ENCODE measurements at places on chromosomes 5 and 9.

- peak; percentile 47 for DNase-seq
Observed at GRCh38 chr9:128689820-128690683, 1.0 kb downstream of the SET start.

DNA sequence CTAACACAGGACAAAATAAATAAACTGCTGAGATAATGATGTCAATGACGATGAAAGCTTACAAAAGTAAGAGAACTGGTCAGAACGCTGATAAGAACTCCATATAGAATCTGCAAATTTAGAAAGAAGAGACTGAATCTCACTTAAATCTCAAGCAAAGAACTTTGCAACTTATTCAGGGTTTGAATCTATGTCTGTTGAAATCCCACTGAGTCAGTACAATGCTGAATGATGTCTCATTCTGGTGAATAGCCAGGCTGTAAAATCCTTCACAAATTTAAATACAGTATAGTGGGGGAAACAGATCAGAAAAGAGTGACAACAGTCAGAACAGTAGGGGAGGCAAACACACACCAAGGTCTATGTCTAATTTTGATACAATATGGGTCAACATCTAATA, 38.9 kb upstream of the NR3C1 start:
- DNase-seq: no peak

GRCh38 chr5:1281038-1281882, 13.6 kb downstream of the TERT start:
- DNase-seq: no peak

GRCh38 chr5:156513123-156513815, 186.3 kb downstream of the SGCD start:
- no peak for DNase-seq

DNA sequence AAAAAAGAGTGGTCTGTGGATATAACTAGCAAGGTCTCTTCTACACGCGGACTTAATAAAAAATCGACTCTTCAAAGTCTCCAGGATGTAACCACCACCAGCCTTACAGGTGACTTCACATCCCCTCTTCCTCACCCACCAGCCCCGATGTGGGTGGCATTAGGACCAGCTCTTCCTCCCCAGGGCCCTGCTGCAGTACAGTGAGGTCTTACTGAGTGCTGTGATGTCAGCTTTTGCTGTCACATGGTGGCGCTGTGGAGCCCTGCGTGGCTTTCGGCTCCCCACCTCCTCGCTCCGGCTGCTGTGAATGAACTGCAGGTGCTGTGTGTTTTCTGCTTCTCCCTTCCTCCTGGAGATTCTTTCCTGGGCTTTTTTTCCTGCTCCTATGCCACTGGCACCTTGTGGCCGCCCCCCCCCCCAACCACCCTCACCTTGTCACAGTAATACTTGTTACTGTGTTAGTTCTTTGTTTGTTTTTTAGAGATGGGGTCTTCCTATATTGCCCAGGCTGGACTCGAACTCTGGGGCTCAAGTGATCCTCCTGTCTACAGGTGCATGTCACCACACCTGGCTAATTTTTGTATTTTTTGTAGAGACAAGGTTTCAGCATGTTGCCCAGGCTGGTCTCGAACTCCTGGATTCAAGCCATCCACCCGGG, 15.8 kb upstream of the RAPGEF1 start:
- DNase-seq: peak; percentile 78

GRCh38 chr5:139812836-139813805, 17.5 kb downstream of the PSD2 start:
- DNase-seq: no peak

GRCh38 chr5:56632199-56632598, 183.2 kb upstream of the MAP3K1 start:
- DNase-seq: no peak

DNA sequence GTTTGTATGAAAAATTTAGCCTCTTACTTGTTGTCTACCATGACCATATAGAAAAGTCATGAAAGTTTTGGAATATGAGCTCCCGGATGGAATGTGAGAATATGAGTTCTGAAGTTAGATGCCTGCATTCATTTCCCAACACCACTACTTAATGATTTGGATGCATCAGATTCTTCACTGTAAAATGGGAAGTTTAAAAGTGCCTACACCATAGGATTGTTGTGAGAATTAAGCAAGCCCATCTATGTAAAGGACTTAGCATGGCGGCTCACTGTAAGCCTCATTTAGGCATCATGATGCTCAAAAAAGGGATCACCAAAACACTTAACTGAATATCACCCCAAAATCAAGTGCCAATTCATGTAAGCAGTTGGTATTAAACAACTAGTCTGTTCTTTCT, 177.3 kb downstream of the RAB3C start:
- DNase-seq: no peak

- DNase-seq: no peak
Observed at GRCh38 chr9:83432104-83432627, 106.0 kb downstream of the FRMD3 start.

GRCh38 chr5:148230240-148230639, 8.1 kb upstream of the MARCOL start:
- no peak for DNase-seq

- DNase-seq: no peak
Observed at GRCh38 chr5:126115059-126115629, 308.1 kb upstream of the GRAMD2B start.

GRCh38 chr9:6942406-6942805, 184.6 kb downstream of the KDM4C start:
- DNase-seq: no peak

- DNase-seq: no peak
Observed at GRCh38 chr5:127290946-127291693, 524 bp downstream of the MEGF10 start.

- no peak for DNase-seq
Observed at GRCh38 chr5:68872088-68872839, 221.6 kb upstream of the SLC30A5 start.

GRCh38 chr9:100626949-100627348, 49.1 kb downstream of the CAVIN4 start:
- DNase-seq: no peak

- no peak for DNase-seq
Observed at GRCh38 chr9:36812556-36812955, 221.5 kb downstream of the PAX5 start.

- no peak for DNase-seq
Observed at GRCh38 chr5:13331585-13331984, 612.9 kb downstream of the DNAH5 start.

GRCh38 chr5:173781432-173781815, 106.7 kb upstream of the CPEB4 start:
- no peak for DNase-seq

DNA sequence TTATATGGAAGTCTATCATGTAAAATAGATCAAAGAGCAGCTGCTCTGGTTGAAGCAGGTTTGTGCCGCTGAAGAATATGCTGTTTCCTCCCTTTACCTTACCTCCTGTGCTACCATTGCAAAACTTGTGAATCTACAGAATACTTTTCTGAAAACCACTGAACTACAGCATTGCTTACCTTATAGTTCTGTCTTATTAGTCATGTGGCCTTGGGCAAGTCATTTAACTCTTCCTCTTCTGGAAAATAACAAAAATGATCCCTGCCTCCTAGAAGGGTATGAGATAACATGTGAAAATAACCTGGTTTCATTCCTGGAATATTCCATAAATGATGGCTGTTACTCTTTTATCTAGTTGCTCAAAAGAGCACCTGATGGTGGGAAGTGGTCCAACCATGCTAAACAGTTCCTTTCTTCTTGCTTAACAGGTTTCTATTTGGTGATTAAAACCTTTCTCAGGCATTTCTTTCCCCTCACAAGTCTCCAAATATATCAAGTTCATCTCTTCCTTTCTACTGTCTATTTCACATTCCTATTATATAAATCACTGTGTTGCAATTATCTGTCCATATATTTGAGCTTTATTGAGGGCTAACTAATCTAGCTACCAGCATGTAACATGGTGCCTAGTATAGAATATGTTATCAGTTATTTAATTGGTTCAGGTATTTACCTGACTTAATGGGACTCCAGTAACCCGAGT, 15.0 kb downstream of the TRIM32 start:
- no peak for DNase-seq

- DNase-seq: no peak
Observed at GRCh38 chr9:98516897-98517503, 191.7 kb downstream of the GABBR2 start.

DNA sequence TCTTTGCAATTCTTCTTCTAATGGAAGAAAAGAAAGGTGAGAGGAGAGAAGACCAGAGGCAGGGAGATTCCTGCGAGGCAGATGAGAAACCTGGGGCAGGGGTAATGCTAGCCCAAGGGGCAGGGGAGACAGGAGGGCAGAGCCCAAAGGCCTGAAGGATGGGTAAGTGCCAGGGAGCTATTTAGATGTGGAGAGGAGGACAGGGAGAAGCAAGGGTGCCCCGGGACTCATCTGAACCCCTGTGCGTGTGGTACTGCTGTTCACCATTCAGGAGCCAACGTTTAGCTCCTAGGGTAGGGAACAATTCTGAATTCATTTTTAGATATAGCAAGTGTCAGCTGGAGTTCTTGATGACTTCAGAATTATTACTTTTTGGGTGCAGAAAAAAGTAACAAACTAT, 122.7 kb upstream of the ALDH1B1 start:
- DNase-seq: no peak

GRCh38 chr5:1032011-1032410, 23.4 kb downstream of the NKD2 start:
- no peak for DNase-seq

DNA sequence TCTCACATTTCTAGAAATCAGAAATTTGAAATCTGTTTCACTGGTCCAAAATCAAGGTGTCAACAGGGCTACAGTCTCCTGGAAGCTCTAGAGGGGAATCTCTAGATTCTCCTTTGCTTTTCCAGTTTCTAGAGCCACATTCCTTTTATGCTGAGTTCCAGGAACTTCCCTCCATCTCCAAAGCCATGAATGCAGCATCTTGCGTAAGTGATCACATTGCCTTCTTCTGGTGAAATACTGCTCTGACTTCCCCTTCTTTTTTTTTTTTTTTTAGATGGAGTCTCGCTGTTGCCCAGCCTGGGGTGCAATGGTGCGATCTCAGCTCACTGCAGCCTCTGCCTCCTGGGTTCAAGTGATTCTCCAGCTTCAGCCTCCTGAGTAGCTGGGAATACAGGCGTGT, 23.8 kb downstream of the GDA start:
- DNase-seq: no peak

GRCh38 chr5:172870291-172870714, 36.3 kb downstream of the ERGIC1 start:
- DNase-seq: no peak

DNA sequence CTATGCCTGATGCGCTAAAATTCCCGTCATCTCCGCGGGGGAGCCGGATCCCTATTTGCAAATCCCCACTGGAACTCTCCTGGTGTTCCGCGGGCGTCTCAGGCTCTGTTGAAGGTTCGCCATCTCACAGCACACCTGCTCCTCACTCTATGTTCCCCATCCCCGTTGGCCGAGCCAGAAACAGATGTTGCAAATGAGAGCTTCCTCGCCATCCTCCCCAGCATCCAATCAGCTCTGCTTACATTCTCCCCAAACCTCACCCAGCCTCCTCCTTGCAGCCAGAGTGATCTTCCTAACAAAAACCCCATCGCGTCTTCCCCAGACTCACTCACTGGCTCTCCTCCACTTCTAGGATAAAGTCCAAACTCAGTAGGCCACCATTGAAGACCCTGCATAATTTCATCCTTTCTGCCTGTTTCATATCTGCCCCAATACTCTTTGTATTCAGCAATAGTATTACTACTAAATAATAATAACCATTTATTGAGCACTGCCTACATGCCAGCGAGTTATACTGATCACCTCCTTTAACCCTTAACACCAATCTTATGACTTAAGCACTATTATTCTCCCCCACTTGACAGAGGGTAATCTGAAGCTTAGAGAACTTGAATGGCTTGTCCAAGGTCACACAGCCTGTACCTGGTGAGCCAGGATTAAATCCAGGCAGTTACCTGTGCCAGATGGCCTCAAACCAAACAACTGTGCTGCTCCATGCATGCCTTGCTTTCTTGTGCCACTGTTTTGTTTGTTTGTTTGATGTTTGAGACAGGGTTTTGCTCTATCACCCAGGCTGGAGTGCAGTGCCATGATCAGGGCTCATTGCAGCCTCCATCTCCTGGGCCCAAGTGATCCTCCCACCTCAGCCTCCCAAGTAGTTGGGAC, 14.0 kb downstream of the AQP7 start:
- DNase-seq: no peak

- DNase-seq: no peak
Observed at GRCh38 chr5:80399526-80400239, 8.2 kb upstream of the ZFYVE16 start.

GRCh38 chr9:20353524-20353923, 268.8 kb downstream of the MLLT3 start:
- DNase-seq: no peak

DNA sequence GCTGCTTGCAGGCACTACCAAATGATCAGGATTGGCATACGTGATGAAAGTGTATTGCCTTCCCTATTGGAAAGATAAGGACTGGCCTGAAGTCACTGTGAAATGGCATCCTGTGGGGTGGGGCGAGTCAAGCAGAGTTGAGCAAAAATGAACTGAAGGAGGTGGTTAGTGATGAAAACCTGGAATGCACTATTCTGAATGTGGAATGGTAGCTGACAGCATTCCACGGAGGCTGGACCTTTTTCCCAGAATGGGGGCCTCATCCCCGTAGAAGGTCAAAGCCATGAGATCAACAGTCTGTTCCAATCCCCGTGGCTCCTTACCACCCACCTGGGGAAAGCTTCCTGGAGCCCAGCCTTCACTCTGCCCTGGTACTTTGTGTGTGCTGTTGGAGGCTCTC, 37.7 kb downstream of the ASS1 start:
- DNase-seq: no peak

GRCh38 chr9:73780916-73781315, 629.3 kb downstream of the ANXA1 start:
- no peak for DNase-seq

All from activated T-cell treated with anti-CD3 and anti-CD28 coated beads for 4 hours (primary cell).